T-helper 2 cell (primary cell): ENCODE measurements at places on chromosomes 4 and X.
A peak's percentile ranks its signal among the peaks of the same experiment; 100 is the strongest.

GRCh38 chr4:145076469-145076855 is 21.5 kb downstream of the ANAPC10 start:
- DNase-seq, result no peak

DNA sequence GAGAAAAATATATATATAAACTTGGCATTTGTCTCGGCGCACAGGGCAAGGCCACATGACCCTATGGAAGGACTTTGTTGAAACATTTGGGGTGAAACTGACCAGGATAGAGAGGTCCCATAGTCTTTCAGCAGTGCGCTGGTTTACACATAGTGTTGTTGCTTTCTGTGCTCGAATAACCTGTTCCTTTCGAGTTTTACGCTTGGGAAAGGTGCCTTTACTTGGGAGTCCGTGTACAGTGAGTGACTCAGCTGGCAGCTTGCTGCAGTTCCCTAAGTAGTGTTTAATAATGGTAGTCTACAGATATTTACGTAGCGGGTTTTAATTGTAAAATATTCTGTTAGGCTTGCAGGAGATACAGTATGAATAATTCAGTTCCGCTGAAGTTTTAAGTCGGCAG is 578 bp downstream of the APOOL start:
- DNase-seq, result no peak

DNA sequence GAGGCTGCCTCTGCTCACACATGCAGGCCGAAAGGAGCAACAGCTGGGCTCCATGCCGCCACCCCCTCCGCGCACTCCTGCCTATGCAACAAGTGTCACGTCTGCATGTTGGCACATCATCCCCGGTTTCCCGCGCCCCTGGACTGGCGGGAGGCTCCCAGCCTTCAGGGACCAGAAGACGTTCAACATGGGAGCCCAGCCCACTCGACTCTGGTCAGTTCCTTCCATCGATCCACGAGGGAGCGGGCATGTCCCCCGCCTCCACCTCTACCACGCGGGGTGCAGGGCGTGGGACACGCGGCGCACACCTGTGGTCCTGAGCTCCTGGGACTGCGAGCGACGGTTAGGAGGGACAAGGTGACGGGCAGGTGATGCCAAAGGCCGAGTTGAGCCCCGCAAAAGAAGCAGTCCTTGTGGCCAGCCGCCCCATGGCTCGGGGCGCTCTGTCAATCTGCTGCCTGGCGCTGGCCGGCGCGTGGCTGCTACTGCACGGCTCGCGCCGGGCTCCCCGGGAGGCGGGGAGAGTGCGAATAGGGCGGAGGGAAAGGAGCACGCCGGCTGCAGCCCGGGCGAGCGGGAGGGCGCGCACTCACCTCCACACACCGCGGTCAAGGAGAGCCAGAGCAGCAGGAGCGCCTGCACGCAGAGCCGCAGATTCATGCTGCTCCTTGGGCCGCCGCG is 645 bp downstream of the APLN start:
- peak; percentile 25 for DNase-seq

DNA sequence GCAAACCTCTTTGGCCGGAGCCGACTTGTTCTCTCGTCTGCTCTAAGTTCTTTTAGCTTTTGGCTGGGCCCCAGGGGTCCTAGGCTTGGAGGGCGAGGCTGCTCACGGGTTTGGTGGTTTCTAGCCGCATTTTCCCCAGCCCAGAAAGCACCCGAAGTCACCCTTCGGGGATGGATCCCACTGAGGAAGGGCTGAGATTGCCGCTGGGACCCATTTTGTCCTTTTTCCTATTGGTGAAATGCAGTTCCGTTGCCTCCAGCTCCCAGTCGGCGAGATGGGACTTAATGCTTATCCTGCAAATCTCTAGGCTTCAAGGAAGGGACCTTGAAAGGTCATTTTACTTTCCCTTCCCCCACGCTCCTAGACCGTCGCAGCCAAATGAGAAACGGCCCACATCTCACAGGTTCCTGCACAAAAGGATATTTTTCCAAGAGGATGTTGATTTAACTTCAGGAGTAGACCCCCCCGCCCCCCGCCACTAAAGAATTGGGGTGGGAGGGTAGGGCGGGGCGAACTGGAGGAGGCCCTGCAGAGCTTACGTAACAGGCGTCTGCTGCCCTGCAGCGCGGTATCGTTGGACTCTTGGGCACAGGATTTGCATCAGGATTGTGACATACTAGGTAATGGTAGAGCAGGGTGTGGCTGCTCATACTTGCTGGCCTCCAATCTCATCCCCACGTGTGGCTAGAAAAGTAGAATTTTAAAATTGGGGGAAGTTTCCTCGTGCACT is 564 bp downstream of the PGK1 start:
- DNase-seq, result no peak

- no peak for DNase-seq
These were observed 875.0 kb upstream of the PRKX start for GRCh38 chrX:4588466-4588865.

DNA sequence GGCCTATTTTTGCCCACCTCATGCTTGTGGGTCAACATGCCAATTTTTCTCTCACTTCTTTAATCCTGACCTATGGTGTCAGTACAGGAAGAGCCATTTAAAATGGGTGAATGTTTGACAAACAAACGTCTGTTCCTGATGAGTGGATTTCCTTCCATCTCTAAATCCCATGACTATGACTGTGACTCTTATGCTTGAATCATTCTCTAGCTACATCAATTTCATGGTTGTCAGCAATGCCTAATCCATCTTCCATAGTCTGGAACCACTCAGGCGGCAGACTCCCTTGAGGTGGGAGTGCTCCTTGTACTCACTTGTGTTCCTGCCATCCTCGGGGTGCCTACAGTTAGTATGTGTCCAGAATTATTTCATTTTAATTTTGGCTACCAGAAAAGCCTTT is 194.9 kb upstream of the RPS6KA3 start:
- no peak for DNase-seq

DNA sequence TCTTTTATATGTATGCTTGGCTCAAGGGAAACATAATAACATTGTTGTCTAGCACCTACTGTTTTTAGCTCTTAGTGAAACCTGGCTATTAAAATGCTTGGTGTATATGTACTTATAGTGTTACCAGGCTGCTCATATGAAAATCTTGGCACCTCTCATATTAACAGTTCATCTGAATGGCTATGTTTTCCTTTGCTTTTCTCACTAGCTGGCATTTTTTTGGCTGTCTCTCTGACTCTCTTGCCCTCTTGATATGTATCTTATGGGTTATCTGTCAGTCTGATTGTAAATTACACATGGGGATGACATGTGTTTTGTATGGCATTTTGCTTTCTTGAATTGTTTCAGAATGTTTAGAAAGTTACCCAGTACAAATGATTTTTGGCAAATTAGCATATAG is 158.0 kb downstream of the ARHGAP24 start:
- DNase-seq, result no peak

DNA sequence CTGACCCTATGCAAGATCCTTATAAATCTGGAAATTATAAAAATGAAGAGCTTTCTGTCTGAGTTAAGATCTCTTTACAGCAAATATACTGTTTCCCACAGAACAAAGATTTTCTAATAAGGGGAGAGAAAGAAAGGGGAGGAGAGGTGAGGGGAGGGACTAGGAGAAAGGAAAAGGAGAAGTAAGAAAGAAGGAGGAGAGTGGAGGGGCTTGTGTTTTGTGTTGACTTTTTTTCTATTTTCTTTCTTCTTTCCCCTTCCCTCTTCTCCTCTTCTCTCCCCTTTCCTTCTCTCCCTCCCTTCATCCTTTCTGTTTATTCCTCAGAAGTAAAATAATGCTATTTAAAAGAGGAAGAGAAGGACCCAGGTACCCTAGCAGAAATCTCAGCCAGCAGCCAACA is 6.2 kb downstream of the CXCL6 start:
- DNase-seq, result no peak

- no peak for DNase-seq
These were observed 84.2 kb downstream of the BCOR start for GRCh38 chrX:40013266-40014195.

DNA sequence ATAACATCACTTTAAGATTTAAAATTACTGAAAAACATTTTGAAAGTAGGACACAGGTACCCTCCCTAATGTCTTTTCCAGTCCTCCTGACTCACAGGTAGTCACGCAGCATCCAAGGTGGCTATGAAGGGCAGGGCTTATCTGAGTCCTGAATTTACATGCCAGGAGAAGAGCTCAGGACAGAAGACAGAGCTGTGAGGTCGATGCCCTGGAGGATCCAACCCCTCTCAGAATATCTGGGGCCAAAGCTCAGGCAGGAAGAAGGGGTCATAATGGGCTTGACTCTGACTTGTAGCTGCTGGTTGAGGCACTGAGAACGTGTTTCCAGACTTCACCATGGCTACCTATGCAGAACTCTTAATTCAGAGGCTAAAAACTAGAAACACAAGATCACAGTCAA is 177.5 kb downstream of the AASDH start:
- DNase-seq, result no peak

DNA sequence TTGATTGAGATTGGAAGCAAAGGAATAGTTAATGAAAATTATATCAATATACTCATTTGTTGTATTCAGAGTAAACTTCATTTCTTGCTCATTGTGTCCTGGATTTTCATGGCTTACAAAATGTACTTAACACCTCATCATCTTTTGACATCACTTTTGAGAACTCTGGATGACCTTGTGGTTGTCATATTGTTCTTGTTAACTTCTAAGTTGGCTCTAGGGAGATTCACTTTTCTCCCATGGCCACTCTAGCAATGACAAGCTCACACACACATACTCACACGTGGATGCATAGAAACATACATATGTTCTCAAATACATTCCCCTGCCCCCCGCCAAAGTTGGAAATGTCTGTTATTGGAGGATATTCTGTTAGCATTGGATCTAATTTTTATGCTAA is 15.3 kb downstream of the PHEX start:
- DNase-seq, result no peak

DNA sequence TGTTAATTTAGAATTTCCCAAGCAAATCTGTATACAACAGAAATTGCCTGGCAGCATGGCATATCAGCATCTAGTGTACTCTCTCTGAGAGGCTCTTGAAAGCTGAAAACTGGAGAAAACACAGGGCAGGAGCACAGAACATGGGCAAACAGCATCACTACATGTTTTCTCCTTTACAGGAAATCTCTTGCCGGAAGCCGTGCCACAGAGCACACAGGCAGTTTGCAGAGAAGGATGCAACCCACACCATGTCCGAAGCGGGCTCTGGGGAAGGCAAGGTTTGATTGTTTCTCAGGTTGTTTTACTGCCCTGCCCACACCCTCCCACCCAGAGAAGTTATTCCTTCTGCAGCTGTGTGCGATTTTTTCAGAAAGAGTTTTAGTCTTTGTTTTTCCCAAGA is 41.1 kb upstream of the FAM9C start:
- DNase-seq, result peak; percentile 91

DNA sequence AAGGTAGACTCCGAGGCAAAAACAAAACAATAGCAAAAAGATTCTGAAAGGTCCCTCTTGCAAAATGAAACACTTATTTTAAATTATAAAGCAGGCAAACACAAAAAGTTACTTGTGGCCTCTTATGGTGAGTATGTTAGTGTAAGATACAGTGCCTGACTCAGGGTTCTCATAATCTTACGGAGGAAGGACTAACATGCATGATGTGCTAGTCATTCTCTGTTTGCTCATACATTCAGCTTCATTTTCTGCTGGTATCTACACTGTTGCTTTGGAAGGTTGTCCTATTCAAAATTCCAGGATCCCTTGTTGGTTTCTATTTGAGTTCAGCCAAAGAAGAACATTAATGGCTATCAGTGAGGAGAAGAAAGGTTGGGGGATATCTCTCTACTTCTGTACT is 249.1 kb upstream of the FAM47A start:
- DNase-seq, result no peak

DNA sequence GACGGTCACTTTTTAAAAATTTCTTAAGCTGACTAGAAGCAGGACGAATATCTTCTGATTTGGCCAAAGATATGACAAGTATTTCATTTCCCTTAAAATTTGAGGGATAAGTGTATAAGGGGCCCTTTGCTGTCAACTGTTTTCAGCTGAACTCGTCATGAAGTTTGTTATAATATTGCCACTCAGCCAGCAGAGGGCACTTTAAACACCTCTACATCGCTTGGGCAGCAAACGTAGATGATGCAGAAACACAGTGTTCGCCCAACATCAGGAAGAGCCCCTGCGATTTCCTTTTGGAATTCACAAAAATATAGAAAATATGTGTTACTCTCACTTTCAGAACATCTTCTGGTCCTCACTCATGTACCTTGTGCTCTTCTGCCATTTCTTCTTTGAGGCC is 435.7 kb upstream of the FMR1 start:
- DNase-seq, result no peak

GRCh38 chr4:185754961-185755360 is 57.0 kb downstream of the SORBS2 start:
- DNase-seq, result no peak

DNA sequence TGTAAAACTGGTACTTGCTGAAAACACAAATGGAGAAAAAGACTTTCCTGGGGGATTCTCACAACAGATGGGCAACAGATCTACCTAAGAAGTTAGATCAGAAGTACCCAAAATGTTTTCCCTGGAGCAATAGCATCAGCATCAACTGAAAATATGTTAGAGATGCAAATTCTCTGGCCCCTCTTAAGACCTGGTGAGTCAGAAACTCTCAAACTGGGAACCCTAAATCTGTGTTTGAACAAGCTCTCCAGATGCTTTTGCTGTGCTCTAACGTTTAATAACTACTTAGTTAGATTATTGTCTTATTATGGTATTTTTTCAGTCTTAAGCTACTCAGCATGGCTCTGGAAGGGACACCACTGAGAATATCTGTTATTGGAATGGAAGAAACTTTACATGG is 55.2 kb upstream of the TRPC3 start:
- no peak for DNase-seq

DNA sequence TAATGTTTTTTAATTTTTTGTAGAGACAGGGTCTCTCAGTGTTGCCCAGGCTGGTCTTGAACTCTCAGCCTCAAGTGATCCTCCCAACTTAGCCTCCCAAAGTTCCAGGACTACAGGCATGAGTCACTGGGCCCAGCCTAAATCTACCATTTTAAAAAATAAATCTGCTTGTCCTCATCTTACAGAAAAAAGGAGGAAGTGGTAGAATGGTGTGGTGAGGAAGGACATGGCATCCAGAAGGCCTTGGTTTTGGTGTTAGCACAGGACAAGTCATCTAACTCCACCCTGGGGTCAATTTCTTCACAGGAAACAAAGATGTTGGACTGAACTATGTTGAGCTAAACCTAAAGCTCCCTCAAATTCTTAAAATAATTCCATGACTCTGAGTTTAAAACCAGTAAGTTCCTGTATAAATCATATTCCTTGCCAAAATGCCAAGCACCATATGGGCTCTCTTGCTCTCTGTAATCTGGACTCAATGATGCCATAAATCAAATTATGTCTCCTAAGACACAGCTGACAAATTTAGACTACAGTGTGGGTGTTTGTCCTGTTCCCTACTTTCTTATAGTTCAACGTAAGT is 253.9 kb upstream of the NOCT start:
- DNase-seq, result no peak

- no peak for DNase-seq
These were observed 19.5 kb upstream of the NFXL1 start for GRCh38 chr4:47933840-47934239.

DNA sequence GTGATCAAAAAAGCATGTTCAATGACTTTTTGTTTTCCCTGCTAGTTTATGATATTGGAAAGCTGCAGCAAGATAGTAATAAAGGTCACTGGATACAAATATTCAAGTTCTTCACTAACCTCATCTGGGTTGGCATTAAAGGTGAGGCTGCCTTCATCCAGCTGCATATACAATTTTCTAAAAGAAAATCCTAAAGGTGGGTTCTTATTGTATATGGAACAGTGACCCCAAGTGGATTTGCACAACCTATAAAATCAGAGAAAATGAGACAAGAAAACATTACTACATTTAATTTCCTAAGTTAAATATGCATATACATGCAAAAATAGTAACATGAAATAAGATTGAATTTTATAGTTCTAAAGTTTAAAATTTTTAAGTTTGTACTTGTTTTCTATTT is 23.9 kb downstream of the FBXO8 start:
- DNase-seq, result no peak

- no peak for DNase-seq
These were observed 4.1 kb downstream of the FTSJ1 start for GRCh38 chrX:48480142-48480541.
